Activated CD8-positive, alpha-beta T cell treated with anti-CD3 and anti-CD28 coated beads, Interleukin-2, amount 10 ng/mL, durations not matched to agents 7 days and 5 days (primary cell): ENCODE measurements at places on chromosomes 6 and 20. TPM values are rescaled to one million over a fixed set of nuclear protein-coding genes. Genes with fewer than 3 reads are reported as not detected.

The TREM2 gene
- not detected for total RNA-seq

The UCKL1 gene
- 45.4 TPM for total RNA-seq

GRCh38 chr6:20952699-20953474 lies 418.6 kb downstream of the CDKAL1 start:
- H3K27ac ChIP-seq = no peak overlapping the region
- H3K27me3 ChIP-seq = no peaks in the 10 kb centered on the region
- H3K4me3 ChIP-seq = no peak overlapping the region
- no peak for DNase-seq
- H3K4me1 ChIP-seq = no peaks in the 10 kb centered on the region

DNA sequence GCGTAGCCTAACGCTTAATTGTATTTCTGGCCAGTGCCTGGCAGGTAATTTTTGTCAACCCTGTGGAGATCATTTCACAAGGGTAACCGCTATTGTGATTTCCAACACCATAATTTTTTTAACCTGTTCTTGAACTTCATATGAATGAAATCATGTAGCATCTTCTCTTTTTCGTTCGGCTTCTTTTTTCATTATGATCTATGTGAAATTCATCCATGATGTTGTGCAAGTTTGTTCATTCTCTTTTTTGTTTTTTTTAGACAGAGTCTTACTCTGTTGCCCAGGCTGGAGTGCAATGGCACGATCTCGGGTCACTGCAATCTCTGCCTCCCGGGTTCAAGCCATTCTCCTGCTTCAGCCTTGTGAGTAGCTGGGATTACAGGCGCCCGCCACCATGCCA lies 42.5 kb upstream of the TGM3 start:
- no peaks in the 10 kb centered on the region for H3K36me3 ChIP-seq
- no peak for DNase-seq
- peaks cover 11% of the 10 kb centered on the region for H3K27me3 ChIP-seq
- no peak overlapping the region for H3K27ac ChIP-seq
- no peak overlapping the region for H3K4me3 ChIP-seq

- no peak overlapping the region for H3K27ac ChIP-seq
- H3K4me1 ChIP-seq = peaks cover 9% of the 10 kb centered on the region
- peaks cover 60% of the 10 kb centered on the region for H3K36me3 ChIP-seq
- H3K27me3 ChIP-seq = no peaks in the 10 kb centered on the region
- H3K4me3 ChIP-seq = no peak overlapping the region
Observed at GRCh38 chr6:158669145-158670035, 19.5 kb downstream of the SYTL3 start.

- no peak overlapping the region for H3K4me3 ChIP-seq
- no peaks in the 10 kb centered on the region for H3K36me3 ChIP-seq
- H3K4me1 ChIP-seq = no peaks in the 10 kb centered on the region
Observed at GRCh38 chr6:52725535-52726192, 37.6 kb downstream of the GSTA2 start.

DNA sequence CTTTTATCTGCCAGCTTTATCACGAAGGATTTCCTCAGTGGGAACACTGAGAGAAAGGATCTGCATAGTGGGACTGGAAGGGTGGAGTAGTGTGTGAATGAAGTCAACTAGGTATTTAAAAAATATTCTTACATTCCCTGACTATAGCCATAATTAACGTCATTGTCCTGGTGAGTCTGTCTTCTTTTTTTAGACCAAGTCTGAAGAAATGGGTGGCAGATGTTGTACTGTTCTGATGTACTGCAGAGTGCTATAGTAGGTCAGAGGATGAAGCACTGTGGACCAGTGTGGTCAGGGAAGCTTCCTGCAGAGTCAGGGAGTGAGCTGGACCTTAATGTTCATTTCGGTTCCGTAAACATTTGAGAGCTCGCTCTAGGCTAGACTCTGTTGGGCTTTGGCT lies 11.9 kb downstream of the TULP4 start:
- no peaks in the 10 kb centered on the region for H3K27me3 ChIP-seq
- H3K4me3 ChIP-seq = no peak overlapping the region
- no peak for DNase-seq
- H3K36me3 ChIP-seq = peaks cover 8% of the 10 kb centered on the region
- H3K27ac ChIP-seq = no peak overlapping the region

GRCh38 chr20:38673725-38674091 lies 50.6 kb upstream of the SLC32A1 start:
- DNase-seq = no peak
- H3K4me3 ChIP-seq = peak overlapping the region; percentile 82
- H3K4me1 ChIP-seq = peaks cover 6% of the 10 kb centered on the region

GRCh38 chr20:34925981-34926380 lies 29.6 kb downstream of the GSS start:
- H3K36me3 ChIP-seq = peaks cover 44% of the 10 kb centered on the region
- no peaks in the 10 kb centered on the region for H3K27me3 ChIP-seq
- DNase-seq = peak; percentile 39
